ENCODE measurements at places on chromosomes 13 and 19. TPM values are rescaled to one million over a fixed set of nuclear protein-coding genes. Genes with fewer than 3 reads are reported as not detected.

DNA sequence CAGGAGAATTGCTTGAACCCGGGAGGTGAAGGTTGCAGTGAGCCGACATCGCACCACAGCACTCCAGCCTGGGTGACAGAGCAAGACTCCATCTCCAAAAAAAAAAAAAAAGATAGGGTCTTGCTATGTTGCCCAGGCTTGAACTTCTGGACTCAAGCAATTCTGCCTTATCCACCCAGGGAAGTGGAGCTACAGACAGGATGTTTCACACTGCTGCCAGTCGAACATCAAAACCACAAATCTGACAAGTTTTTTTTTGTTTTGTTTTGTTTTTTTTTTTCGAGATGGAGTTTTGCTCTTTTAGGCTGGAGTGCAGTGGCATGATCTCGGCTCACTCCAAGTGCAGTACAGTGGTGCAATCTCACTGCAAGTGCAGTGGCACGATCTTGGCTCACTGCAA lies 10.8 kb downstream of the XPO4 start:
- H3K27ac ChIP-seq: no peak overlapping the region
- no peak for DNase-seq
- H3K4me3 ChIP-seq: no peak overlapping the region

DNA sequence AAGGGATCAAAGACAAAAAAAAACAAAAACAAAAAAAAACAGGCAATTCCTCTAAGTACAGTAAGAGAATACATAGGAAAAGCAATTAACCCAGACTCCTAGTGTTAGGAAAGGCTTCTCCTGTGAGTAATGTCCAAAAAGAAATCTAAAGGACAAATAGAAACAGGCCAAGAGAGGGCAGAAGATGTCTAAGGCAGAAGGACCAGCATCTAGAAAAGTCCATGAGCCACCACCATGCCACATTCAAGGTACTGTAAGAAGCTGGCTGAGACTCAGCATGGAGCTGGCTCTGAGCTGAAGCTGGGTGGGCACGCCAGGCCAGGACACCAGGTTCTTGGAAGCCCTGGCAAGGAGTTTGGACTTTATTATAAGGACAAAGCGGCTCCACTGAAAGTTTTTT lies 118.1 kb upstream of the FRY start:
- no peak for DNase-seq
- no peaks in the 10 kb centered on the region for H3K36me3 ChIP-seq
- no peak overlapping the region for H3K27ac ChIP-seq
- H3K4me1 ChIP-seq: no peaks in the 10 kb centered on the region
- no peak overlapping the region for H3K4me3 ChIP-seq

DNA sequence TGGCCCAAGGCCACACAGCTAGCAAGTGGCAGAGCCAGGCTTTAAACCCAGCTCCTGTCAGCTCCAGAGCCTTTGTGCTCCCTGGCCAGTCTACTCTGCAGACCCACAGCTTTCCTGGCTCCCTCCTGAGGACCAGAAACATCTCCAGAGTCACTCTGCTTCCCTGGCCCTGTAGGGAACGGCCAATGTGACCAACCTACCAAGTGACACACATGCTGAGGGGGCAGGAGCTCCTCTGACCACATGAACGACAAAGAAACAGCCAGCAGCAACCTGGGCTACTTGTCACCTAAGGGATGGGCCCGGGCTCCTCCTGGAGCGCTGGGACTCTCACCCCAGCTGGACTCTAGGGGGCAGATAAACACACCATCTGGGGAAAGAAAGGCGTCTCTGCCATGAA lies 19.3 kb downstream of the PEG3 start:
- no peak overlapping the region for H3K4me3 ChIP-seq
- DNase-seq: no peak
- no peak overlapping the region for H3K27ac ChIP-seq
- no peaks in the 10 kb centered on the region for H3K36me3 ChIP-seq

DNA sequence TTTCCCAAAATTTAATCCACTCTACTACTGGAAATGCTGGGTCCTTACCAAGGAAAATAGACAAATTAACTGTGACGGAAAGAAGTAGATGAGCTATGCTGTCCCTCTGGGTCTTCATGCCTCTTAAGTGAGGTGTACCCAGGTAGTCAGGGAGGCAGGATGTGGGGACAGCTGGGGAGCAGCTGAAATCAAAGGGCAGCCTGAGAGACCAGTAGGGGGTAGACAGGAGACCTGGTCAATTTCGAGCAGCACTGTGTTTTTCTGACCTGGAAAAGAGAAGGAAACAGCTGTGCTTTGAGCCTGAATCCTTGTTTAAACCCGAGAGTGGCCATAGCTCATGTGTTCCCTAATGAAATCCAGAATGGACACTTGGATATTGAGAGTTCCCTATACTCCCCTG lies 587.3 kb downstream of the EFNB2 start:
- DNase-seq: no peak
- no peak overlapping the region for H3K4me3 ChIP-seq
- H3K27me3 ChIP-seq: no peaks in the 10 kb centered on the region

GRCh38 chr13:40777809-40778175 lies 6.8 kb upstream of the MRPS31 start:
- H3K36me3 ChIP-seq: no peaks in the 10 kb centered on the region
- peak overlapping the region; percentile 45 for H3K27ac ChIP-seq
- H3K4me1 ChIP-seq: no peaks in the 10 kb centered on the region
- H3K27me3 ChIP-seq: no peaks in the 10 kb centered on the region
- H3K4me3 ChIP-seq: no peak overlapping the region
- DNase-seq: no peak

- peaks cover 4% of the 10 kb centered on the region for H3K4me1 ChIP-seq
- no peaks in the 10 kb centered on the region for H3K36me3 ChIP-seq
- H3K4me3 ChIP-seq: no peak overlapping the region
- no peak overlapping the region for H3K27ac ChIP-seq
Measured at GRCh38 chr13:85729296-85729695, 69.9 kb downstream of the SLITRK6 start.

DNA sequence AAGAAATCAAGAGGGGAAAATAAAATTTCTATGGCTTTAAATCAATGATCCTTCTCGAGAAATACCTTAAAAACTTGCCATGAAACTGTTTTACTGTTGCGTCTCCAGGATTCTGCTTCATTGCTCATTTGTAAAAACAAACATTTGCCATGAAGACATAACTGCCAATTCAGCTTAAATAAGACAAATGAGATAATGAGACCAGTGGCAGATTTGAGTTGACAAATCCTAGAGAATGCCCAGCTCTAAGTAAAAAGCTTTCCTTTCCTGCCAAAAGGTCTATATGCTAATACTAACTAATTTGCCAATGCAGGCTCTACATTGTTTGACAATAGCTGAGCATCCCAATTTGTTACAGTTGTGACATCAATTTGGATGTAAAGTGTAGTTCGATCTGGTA lies 400.5 kb upstream of the PCDH9 start:
- H3K27me3 ChIP-seq: no peaks in the 10 kb centered on the region
- H3K4me1 ChIP-seq: no peaks in the 10 kb centered on the region
- no peak for DNase-seq
- no peaks in the 10 kb centered on the region for H3K36me3 ChIP-seq
- H3K4me3 ChIP-seq: no peak overlapping the region
- H3K27ac ChIP-seq: no peak overlapping the region

DNA sequence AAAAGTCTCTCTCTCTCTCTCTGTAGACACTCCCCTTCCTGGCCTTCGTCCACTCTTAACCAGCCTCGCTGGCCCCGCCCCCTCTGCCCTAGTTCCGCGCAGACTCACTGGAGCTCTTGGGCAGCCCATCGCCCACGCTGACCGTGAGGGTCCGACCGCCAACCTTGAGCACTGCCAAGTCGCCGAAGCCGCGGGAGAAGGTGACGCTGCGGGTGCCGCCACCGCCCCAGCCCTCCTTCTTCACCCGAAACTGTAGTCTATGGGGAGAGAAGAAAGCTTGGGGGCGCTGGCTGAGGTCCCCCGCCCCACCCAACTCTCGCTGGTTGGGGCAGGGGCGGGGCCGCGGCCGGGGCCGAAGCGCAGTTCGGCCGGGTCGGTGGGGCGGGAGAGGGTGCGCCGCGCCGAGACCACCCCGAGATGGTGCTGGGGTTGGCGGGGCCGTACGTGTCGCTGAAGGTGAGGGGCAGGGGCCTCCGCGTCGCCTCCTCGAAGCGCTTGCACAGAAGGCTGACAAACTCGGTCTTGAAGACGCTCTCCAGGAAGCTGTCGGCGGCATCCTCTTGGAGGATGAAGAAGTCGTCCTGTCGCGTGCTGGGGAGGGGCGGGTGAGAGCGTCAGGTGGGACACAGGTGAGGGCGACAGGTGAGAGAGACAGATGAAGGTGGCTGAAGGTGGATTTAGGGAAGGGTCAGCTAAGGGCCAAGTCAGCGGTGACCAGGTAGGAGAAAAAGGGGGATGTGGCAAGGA lies 12.6 kb upstream of the ZNF414 start:
- no peaks in the 10 kb centered on the region for H3K4me1 ChIP-seq
- DNase-seq: peak; percentile 97
- H3K27me3 ChIP-seq: no peaks in the 10 kb centered on the region
- peaks cover 16% of the 10 kb centered on the region for H3K36me3 ChIP-seq

DNA sequence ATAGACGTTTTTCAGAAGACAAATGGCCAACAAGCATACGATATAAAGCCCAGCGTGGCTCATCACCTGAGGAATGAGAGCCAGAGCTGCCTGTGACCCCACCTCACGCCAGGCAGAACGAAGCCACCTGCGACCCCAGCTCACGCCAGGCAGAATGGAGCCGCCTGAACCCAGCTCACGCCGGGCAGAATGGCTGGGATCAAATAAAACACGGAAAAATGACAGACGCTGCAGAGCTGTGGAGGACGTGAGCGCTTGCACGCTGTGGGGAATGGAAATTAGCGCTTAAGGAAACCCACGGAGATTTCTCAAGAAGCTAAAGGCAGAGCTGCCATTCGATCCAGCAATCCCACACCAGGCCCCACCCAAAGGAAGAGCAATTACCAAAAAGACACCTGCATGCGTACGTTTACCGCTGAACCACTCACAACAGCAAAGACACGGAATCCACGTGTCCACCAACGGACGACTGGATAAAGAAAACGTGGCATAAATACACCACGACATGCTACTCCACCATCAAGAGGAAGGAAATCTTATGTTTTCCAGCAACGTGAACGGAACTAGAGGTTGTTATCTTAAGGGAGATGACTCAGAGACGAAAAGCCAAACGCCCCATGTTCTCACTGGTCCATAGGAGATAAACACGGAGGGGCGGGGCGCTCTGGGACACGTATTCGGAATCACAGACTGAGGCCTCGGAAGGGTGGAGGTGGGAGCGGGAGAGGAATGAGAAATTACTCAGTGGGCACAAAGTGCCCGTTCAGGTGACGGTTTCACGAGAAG lies 30.7 kb upstream of the C13orf46 start:
- no peaks in the 10 kb centered on the region for H3K27me3 ChIP-seq
- DNase-seq: no peak
- no peak overlapping the region for H3K27ac ChIP-seq
- no peaks in the 10 kb centered on the region for H3K36me3 ChIP-seq
- no peaks in the 10 kb centered on the region for H3K4me1 ChIP-seq

- H3K36me3 ChIP-seq: no peaks in the 10 kb centered on the region
- H3K4me1 ChIP-seq: peaks cover 6% of the 10 kb centered on the region
- H3K4me3 ChIP-seq: no peak overlapping the region
- DNase-seq: no peak
Measured at GRCh38 chr19:42332059-42332458, 6.6 kb downstream of the MEGF8 start.

DNA sequence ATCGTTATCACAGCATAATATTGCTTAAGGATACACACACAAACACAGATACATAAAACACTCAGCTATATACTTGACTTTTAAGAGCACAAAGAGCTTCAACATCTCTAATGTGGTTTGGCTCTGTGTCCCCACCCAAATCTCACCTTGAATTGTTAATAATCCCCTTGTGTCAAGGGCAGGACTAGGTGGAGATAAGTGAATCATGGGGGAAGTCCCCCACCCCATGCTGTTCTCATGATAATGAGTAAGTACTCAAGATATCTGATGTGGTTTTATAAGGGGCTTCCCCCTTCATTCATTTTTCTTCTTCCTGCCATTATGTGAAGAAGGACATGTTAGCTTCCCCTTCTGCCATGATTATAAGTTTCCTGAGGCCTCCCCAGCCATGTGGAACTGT lies 481.4 kb downstream of the PCDH9 start:
- no peaks in the 10 kb centered on the region for H3K4me1 ChIP-seq
- no peaks in the 10 kb centered on the region for H3K27me3 ChIP-seq
- no peak overlapping the region for H3K27ac ChIP-seq
- no peak overlapping the region for H3K4me3 ChIP-seq
- no peaks in the 10 kb centered on the region for H3K36me3 ChIP-seq
- no peak for DNase-seq

- peaks cover 9% of the 10 kb centered on the region for H3K27me3 ChIP-seq
- no peak for DNase-seq
- no peak overlapping the region for H3K27ac ChIP-seq
- H3K4me1 ChIP-seq: no peaks in the 10 kb centered on the region
- H3K4me3 ChIP-seq: no peak overlapping the region
Measured at GRCh38 chr13:58767566-58767965, 1136.0 kb downstream of the PCDH17 start.

- H3K4me1 ChIP-seq: no peaks in the 10 kb centered on the region
- H3K4me3 ChIP-seq: no peak overlapping the region
- DNase-seq: no peak
- no peaks in the 10 kb centered on the region for H3K27me3 ChIP-seq
- no peak overlapping the region for H3K27ac ChIP-seq
Measured at GRCh38 chr13:30659980-30660379, 42.3 kb downstream of the USPL1 start.

- peak; percentile 9 for DNase-seq
- no peaks in the 10 kb centered on the region for H3K4me1 ChIP-seq
Measured at GRCh38 chr13:113669755-113670341, 2.8 kb downstream of the GRK1 start.

DNA sequence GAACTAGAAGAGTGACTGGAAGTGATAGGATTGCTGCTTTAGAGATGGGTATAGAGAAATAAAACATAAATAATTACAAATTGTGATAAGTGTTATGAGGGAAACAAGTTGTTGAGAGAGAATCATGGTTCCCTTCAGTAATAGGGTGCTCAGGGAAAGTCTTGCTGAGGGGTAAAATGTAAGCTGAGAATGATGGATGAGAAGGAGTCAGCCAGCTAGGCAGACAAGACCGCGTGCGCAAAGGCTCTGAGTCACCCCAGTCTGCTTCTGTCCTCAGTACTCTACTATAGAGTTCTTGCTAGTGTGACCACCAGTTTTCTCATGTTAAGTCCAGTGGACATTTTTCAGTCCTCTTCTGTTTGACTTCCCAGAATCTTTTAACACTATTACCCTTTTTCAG lies 39.5 kb downstream of the PCCA start:
- no peak overlapping the region for H3K27ac ChIP-seq
- H3K4me3 ChIP-seq: no peak overlapping the region
- no peaks in the 10 kb centered on the region for H3K4me1 ChIP-seq
- no peak for DNase-seq
- peaks cover 2% of the 10 kb centered on the region for H3K36me3 ChIP-seq
- H3K27me3 ChIP-seq: no peaks in the 10 kb centered on the region

ZNF547 gene
- 2.8 TPM for total RNA-seq

SCGB2B2 gene
- 0.88 TPM for total RNA-seq

AMER2 gene
- total RNA-seq: not detected

SIGLEC12 gene
- total RNA-seq: 0.28 TPM

NKG7 gene
- 16.9 TPM for total RNA-seq

KDM4B gene
- 31.9 TPM for total RNA-seq

ZNF541 gene
- total RNA-seq: 0.52 TPM

Measured in lung (tissue), 17 donors.